ENCODE measurements at places on chromosomes 6 and 20. TPM values are rescaled to one million over a fixed set of nuclear protein-coding genes. Genes with fewer than 3 reads are reported as not detected.

UST gene
- total RNA-seq = 3.1 TPM

COL20A1 gene
- total RNA-seq = not detected

DNA sequence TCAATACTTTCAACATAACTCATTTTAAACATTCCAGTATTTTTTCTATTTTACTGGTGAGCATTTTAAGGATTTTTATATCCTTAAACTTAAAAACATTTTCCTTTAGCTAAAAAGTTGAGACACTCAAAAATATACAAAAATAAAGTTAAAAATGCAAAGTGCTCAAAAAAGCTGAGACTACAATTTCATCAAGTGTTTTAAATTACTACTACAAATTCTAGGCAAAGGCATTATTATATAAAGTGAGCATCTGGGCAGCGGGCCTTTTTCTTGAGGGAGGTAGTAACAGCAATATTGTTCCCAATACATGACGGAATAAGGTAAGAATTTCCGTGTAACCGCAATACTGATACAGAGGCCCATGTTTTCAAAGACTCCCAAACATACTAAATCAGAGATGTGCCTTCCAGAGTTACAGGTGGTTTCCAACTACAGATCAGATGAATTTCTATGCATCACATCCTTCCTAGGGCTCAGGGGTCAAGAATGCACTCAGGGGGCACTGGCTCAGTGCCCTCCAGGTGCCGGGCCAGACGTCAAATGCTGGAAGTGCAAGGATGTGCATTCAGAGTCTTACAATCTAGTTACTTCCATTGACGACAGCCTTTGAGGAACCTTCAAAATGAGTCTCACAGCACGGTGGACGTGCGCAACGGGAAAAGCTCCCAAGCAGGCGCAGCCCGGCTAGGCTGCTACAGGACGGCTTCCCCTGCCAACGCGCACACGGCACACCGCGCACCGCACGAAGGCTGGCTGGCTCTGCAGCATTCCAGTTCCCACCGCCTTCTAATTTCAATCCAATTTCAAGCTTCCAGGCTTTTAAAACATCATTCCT lies 1.7 kb downstream of the PHF10 start:
- peak; percentile 52 for DNase-seq
- H3K4me1 ChIP-seq = peaks cover 31% of the 10 kb centered on the region
- peak overlapping the region; percentile 95 for H3K27ac ChIP-seq
- H3K36me3 ChIP-seq = peaks cover 17% of the 10 kb centered on the region
- peak overlapping the region; percentile 94 for H3K4me3 ChIP-seq

GRCh38 chr6:119132261-119132981 lies 54.0 kb upstream of the FAM184A start:
- no peaks in the 10 kb centered on the region for H3K36me3 ChIP-seq
- peaks cover 10% of the 10 kb centered on the region for H3K4me1 ChIP-seq
- no peak for DNase-seq
- H3K4me3 ChIP-seq = no peak overlapping the region
- H3K27ac ChIP-seq = no peak overlapping the region

MRAP2 gene
- total RNA-seq = not detected

Data from activated naive CD8-positive, alpha-beta T cell treated with anti-CD3 and anti-CD28 coated beads, Interleukin-2, amount 10 ng/mL, durations not matched to agents 7 days and 5 days (primary cell).